ENCODE measurements at places on chromosomes 7 and 10. TPM values are rescaled to one million over a fixed set of nuclear protein-coding genes. Genes with fewer than 3 reads are reported as not detected.

DNA sequence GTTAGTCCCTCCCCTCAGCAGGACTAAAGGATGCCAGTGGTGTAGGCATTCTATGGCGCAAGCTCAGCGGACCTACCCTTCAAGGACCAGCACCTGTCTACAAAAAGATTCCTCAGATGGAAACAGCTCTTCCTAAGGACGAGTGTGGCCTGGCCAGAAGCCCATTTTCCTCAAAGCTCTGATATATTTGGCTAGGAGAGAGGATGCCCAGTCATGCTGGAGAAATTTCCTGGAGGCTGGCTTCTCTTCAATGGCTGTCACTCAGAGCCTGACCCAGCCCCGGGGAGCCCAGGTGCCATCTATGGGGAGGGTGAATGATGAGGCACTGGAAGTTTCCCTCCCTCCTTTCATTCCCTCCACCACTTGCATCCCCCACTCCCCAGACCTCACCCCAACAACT, 111.5 kb downstream of the PLXNA4 start:
- no peaks in the 10 kb centered on the region for H3K27me3 ChIP-seq
- H3K27ac ChIP-seq, result no peak overlapping the region
- no peak for DNase-seq
- no peak overlapping the region for H3K4me3 ChIP-seq

GRCh38 chr7:38863601-38864291, 45.2 kb downstream of the VPS41 start:
- no peak overlapping the region for H3K4me3 ChIP-seq
- H3K36me3 ChIP-seq, result peaks cover 25% of the 10 kb centered on the region
- no peaks in the 10 kb centered on the region for H3K27me3 ChIP-seq
- H3K4me1 ChIP-seq, result no peaks in the 10 kb centered on the region
- DNase-seq, result no peak

GRCh38 chr10:78457804-78458482, 424.3 kb downstream of the RPS24 start:
- H3K36me3 ChIP-seq, result no peaks in the 10 kb centered on the region
- no peaks in the 10 kb centered on the region for H3K4me1 ChIP-seq
- H3K4me3 ChIP-seq, result no peak overlapping the region
- DNase-seq, result no peak
- peaks cover 7% of the 10 kb centered on the region for H3K27me3 ChIP-seq

- H3K27ac ChIP-seq, result no peak overlapping the region
- H3K27me3 ChIP-seq, result peaks cover 4% of the 10 kb centered on the region
- H3K4me3 ChIP-seq, result no peak overlapping the region
- DNase-seq, result no peak
- no peaks in the 10 kb centered on the region for H3K36me3 ChIP-seq
- H3K4me1 ChIP-seq, result no peaks in the 10 kb centered on the region
Observed at GRCh38 chr7:137578541-137578940, 235.0 kb upstream of the PTN start.

Gene PTF1A
- not detected for total RNA-seq

Gene NME8
- total RNA-seq, result not detected

Gene AMPH
- not detected for total RNA-seq

Gene OR2A14
- total RNA-seq, result not detected

Gene AKR1E2
- 6.1 TPM for total RNA-seq

DNA sequence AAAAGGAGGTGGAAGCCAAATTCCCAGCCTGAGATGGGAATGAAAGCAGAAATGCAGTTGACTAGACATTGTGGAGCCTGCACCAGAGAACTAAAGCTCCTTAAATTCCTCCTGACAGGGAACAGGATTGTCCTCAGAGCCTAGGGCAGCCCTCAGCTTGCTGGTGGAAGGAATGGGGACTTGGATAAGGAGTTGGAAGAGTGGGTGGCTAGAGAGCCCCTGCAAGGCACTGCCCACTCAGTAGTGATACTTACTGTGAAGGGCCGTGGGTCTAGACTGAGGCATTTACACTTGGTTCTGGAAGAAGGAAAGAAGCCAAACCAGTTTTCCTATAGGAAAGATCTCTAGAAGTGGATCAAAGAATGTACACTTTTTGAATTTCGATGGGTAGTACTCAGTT, 117.6 kb downstream of the PLCE1 start:
- H3K36me3 ChIP-seq, result no peaks in the 10 kb centered on the region
- peaks cover 1% of the 10 kb centered on the region for H3K27me3 ChIP-seq
- H3K4me3 ChIP-seq, result no peak overlapping the region
